ENCODE measurements at places on chromosomes 7 and 10. TPM values are rescaled to one million over a fixed set of nuclear protein-coding genes. Genes with fewer than 3 reads are reported as not detected.
A peak's percentile ranks its signal among the peaks of the same experiment; 100 is the strongest.

Gene TIMM23
- total RNA-seq: 99.3 TPM

Gene OR2A42
- total RNA-seq: not detected

Gene MSMB
- not detected for total RNA-seq

Gene TBC1D12
- 5.3 TPM for total RNA-seq

GRCh38 chr10:88293651-88294230, 289.4 kb downstream of the RNLS start:
- no peak overlapping the region for H3K27ac ChIP-seq
- H3K4me3 ChIP-seq: no peak overlapping the region
- no peaks in the 10 kb centered on the region for H3K27me3 ChIP-seq

DNA sequence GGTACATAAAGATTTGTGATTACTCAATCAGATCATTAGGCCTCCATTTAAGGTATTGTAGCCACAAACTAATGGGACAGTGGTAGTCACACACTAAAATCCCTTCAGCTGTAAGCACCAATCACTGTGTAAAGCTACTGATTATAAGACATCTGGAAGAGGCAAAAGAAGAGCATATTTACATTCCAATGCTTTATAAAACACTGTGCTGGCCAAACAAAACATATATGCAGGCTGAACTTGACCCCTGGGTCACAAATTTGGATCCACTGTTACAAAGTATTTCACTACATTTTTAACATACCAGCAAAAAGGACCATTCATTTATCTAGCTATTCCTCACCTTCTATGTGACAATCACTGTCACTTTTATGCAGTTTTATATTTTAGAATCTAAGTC, 41.4 kb upstream of the ANLN start:
- no peak overlapping the region for H3K27ac ChIP-seq
- no peak overlapping the region for H3K4me3 ChIP-seq
- H3K4me1 ChIP-seq: peaks cover 17% of the 10 kb centered on the region
- no peaks in the 10 kb centered on the region for H3K36me3 ChIP-seq

DNA sequence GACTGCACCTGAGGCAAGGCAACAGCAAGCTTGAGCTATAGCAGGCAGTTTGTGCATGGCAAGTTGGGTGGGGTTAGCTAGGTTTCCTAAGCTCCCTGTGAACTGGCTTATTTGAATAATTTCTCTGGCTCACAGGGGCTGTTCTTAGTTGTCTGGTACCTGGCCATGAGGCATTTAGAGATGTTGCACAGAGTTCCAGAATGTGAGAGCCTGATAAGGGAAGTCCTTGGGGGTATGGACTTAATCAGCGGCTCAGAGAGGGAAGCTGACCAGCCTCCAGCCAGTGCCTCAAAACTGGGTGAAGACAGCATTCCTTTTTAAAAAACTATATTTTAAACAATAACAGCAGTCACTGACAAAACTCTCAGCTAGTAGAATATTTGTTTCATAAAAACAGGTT, 307.4 kb downstream of the FZD1 start:
- no peaks in the 10 kb centered on the region for H3K36me3 ChIP-seq
- H3K4me1 ChIP-seq: peaks cover 13% of the 10 kb centered on the region
- no peak overlapping the region for H3K4me3 ChIP-seq
- no peak overlapping the region for H3K27ac ChIP-seq
- H3K27me3 ChIP-seq: peaks cover 11% of the 10 kb centered on the region

DNA sequence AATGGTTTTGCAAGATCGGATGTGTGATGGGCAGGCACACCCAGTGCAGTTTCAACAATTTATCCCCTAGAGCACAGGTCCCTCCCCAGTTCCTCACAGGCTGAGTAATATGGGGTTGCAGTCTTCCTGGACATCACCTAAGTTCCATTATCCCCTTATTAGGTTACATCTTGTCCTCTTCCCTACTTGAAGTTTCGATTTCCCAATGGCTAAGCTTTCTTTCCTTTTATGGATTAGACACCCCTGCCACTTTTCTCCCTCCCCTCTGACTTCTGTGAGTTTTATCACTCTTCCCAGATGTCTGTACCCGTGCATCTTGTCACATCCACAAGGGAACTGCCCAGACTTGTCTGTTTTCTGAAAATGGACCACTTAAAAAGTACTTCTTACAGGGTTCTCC, 2.4 kb upstream of the NIPSNAP2 start:
- H3K4me3 ChIP-seq: peak overlapping the region; percentile 2
- H3K27me3 ChIP-seq: peaks cover 7% of the 10 kb centered on the region
- DNase-seq: no peak
- peaks cover 37% of the 10 kb centered on the region for H3K4me1 ChIP-seq
- H3K36me3 ChIP-seq: peaks cover 6% of the 10 kb centered on the region

DNA sequence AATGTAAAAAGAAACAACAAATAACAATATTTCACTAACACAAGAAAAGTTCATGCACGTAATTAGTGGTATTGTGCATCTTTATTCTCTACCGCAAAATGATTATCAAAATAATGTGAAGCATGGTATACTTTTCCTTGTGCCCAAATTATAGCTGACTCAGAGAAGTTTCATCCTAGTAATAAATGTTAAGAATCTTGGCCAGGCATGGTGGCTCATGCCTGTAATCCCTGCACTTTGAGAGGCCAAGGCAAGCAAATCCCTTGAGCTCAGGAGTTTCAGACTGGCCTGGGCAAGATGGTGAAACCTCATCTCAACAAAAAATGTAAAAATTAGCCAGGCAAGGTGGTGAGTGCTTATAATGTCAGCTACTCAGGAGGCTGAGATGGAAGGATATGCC, 105.0 kb downstream of the KMT2C start:
- peaks cover 20% of the 10 kb centered on the region for H3K4me1 ChIP-seq
- H3K27me3 ChIP-seq: peaks cover 5% of the 10 kb centered on the region
- peak overlapping the region; percentile 57 for H3K27ac ChIP-seq
- no peak overlapping the region for H3K4me3 ChIP-seq
- H3K36me3 ChIP-seq: peaks cover 18% of the 10 kb centered on the region
- peak; percentile 7 for DNase-seq

- no peak overlapping the region for H3K4me3 ChIP-seq
- no peak overlapping the region for H3K27ac ChIP-seq
- no peaks in the 10 kb centered on the region for H3K27me3 ChIP-seq
- DNase-seq: no peak
- peaks cover 14% of the 10 kb centered on the region for H3K36me3 ChIP-seq
These were observed 92.3 kb downstream of the MAGI2 start for GRCh38 chr7:79361214-79361613.

- H3K4me1 ChIP-seq: no peaks in the 10 kb centered on the region
- DNase-seq: no peak
- peaks cover 52% of the 10 kb centered on the region for H3K27me3 ChIP-seq
- H3K36me3 ChIP-seq: no peaks in the 10 kb centered on the region
- no peak overlapping the region for H3K27ac ChIP-seq
These were observed 13.1 kb upstream of the FAM20C start for GRCh38 chr7:179209-179681.

DNA sequence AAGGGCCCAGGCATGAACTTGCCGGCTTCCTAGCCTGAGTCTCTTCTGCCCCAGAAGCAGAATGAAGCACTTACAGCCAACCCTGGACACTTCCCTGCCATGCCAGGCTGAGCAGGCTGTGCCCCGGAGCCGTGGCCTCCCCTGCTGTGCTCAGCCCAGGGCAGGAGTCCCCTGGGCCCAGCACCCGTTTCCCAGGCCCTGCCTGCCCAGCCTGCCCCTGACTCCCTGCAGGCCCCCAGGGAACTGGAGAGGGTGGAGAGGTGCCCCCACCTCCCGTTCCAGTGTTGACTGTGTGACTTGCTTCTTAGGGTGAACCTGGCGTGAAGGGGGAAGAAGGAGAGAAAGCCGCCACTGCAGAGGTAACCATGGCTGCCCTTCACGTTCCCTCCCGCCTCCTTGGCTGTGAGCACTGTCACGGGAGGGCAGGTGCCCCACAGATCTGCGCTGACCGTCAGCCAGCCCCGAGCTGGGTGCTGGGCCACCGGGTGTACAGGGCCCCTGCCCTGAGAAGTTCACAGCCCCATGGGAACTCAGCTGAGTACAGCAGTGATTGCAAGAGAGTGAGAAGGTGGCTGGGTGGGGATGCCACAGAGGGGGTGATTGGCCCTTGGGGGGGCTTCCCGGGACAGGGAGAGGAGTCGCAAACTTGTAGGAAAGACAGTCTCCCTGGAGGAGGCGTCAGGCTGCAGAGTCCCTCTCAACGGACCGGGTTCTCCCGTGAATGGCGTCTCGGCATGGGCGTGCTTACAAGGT, 75.9 kb downstream of the MYL10 start:
- H3K4me1 ChIP-seq: no peaks in the 10 kb centered on the region
- DNase-seq: no peak
- H3K27me3 ChIP-seq: peaks cover 28% of the 10 kb centered on the region
- H3K36me3 ChIP-seq: no peaks in the 10 kb centered on the region
- H3K4me3 ChIP-seq: no peak overlapping the region

GRCh38 chr7:31096198-31096876, 44.2 kb downstream of the ADCYAP1R1 start:
- H3K36me3 ChIP-seq: no peaks in the 10 kb centered on the region
- H3K27ac ChIP-seq: no peak overlapping the region
- peaks cover 10% of the 10 kb centered on the region for H3K4me1 ChIP-seq
